K562 (cell line): ENCODE measurements at places on chromosomes 3 and 15. TPM values are rescaled to one million over a fixed set of nuclear protein-coding genes. Genes with fewer than 3 reads are reported as not detected.

The SAXO2 gene
- total RNA-seq = 5.7 and 8.2 TPM in 2 replicates

The CLDN18 gene
- total RNA-seq = 0.11 TPM in 2 replicates

The IL1RAP gene
- 0.62 and 1.3 TPM in 2 replicates for total RNA-seq

The UQCC5 gene
- total RNA-seq = 23.3 and 32.2 TPM in 2 replicates

The ITIH1 gene
- 0.11 and 0.31 TPM in 2 replicates for total RNA-seq

The TUSC7 gene
- not detected in 2 replicates for total RNA-seq

The SEMA5B gene
- total RNA-seq = not detected in 2 replicates

The LAMB2 gene
- 17.5 and 17.9 TPM in 2 replicates for total RNA-seq

The C3orf22 gene
- total RNA-seq = not detected in 2 replicates

The MKRN3 gene
- total RNA-seq = 26.0 and 26.2 TPM in 2 replicates

The POC1A gene
- 15.9 and 17.4 TPM in 2 replicates for total RNA-seq

The PLS1 gene
- total RNA-seq = 9.0 and 11.5 TPM in 2 replicates

The RETNLB gene
- not detected in 2 replicates for total RNA-seq

DNA sequence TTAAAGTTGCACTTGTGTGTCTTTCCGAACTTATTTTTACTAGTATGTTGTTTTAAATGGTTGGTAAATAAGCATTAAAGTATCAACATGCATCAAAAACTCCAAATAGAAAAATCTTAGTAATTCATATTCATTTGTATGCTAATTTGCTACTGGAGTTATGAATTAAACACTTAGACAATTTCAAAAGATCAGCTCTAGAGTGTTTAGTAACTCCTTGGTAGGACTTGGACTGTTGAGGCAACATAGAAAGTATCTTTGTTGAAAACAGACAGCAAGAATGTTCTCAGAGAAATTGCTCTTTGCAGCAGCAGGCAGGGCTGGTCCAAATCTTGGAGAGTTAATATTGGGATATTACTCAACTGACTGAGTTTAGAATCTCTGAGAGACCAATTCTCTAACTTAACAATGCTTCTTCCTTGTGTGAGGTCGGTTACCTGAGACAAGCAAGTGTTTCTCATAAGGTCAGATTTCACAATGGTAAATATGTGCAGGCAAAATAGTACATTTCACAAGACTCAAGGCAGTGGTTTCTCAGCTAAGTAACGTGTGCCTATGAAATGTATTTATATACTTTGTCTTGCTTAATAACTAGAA, 147.8 kb upstream of the IL12A start:
- DNase-seq = no peak
- H3K27ac ChIP-seq = no peak overlapping the region
- H3K4me3 ChIP-seq = no peak overlapping the region
- no peaks in the 10 kb centered on the region; the same call in 2 of the 3 replicates for H3K27me3 ChIP-seq

GRCh38 chr3:6260551-6261191, 600.2 kb upstream of the GRM7 start:
- no peaks in the 10 kb centered on the region for H3K27me3 ChIP-seq
- H3K36me3 ChIP-seq = no peaks in the 10 kb centered on the region
- H3K4me1 ChIP-seq = no peaks in the 10 kb centered on the region

- H3K4me3 ChIP-seq = no peak overlapping the region
- no peak for DNase-seq
- H3K4me1 ChIP-seq = peaks cover 33% of the 10 kb centered on the region
- no peaks in the 10 kb centered on the region for H3K27me3 ChIP-seq
- no peaks in the 10 kb centered on the region for H3K36me3 ChIP-seq
These were observed 30.3 kb downstream of the DUSP7 start for GRCh38 chr3:52026041-52026440.

DNA sequence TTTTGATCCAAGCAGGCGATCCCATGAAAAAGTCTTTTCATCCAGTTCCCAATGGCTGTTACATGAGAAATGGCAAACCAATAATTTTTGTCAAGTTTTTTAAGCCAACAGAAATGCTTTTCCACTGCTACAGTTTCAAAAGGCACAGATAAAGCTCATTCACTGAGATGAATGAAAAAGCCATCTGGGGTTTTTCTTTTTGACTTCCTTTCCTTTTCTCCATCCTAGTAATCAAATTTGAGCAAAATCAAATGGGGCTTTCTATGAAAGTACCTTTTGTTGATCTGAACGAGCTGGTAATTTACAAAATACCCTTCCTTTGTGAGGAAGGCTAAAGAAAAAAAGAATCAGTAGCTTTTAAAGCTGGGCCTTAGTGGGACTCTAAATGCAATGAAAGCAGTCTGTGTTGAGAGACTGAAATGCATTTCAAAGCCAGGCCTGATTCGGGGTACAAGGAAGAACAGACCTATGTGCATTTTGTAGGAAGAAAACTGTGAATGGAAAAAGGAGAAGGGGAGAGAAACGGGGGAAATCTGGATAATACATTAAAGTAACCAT, 185.2 kb upstream of the DNAJC19 start:
- no peak for DNase-seq
- no peak overlapping the region for H3K4me3 ChIP-seq
- H3K4me1 ChIP-seq = no peaks in the 10 kb centered on the region
- H3K27me3 ChIP-seq = no peaks in the 10 kb centered on the region
- H3K36me3 ChIP-seq = no peaks in the 10 kb centered on the region
- H3K27ac ChIP-seq = no peak overlapping the region

DNA sequence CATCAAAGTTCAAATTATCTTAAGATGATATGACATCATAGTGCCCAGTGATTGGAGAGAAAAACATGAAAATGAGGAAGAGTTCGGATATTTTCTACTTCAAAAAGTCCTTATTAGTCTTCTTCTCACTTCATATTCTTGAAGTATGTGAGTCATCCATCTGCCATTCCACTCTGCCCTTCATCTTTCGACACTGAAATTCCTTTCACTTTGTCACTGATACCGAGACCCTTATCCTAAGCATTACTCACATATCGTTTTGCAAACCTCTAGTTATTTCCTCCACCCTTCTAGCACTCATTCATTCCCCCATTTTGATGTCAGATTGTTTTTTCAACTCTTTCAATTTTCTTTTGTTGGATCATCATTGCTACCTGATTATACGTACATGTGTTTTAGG, 4.0 kb downstream of the OR5H14 start:
- no peaks in the 10 kb centered on the region for H3K4me1 ChIP-seq
- H3K27me3 ChIP-seq = no peaks in the 10 kb centered on the region
- no peaks in the 10 kb centered on the region for H3K36me3 ChIP-seq
- no peak for DNase-seq

GRCh38 chr3:128193168-128193567, 39.9 kb downstream of the EEFSEC start:
- H3K4me3 ChIP-seq = no peak overlapping the region
- H3K27me3 ChIP-seq = no peaks in the 10 kb centered on the region
- no peak for DNase-seq
- H3K36me3 ChIP-seq = peaks cover 5% of the 10 kb centered on the region; the same call in 2 of the 3 replicates

- peak; percentile 98 for DNase-seq
- no peaks in the 10 kb centered on the region for H3K27me3 ChIP-seq
- peak within 1 kb of the TSS; percentile 87 for H3K4me3 ChIP-seq
- H3K4me1 ChIP-seq = peaks cover 21% of the 10 kb centered on the region
These were observed at the start of gene CTSH for GRCh38 chr15:78944669-78945407. CTSH (minus strand) TSS chr15:78945046; CDS start chr15:78944981, 65 bp downstream.

- H3K36me3 ChIP-seq = peaks cover 14% of the 10 kb centered on the region; the same call in 2 of the 3 replicates
- DNase-seq = peak; percentile 93
- peaks cover 3% of the 10 kb centered on the region; the same call in 1 of the 2 replicates for H3K4me1 ChIP-seq
- H3K27ac ChIP-seq = peak within 1 kb of the TSS; percentile 79
- H3K27me3 ChIP-seq = no peaks in the 10 kb centered on the region
These were observed at the start of gene ZNF197 for GRCh38 chr3:44624749-44625480. ZNF197 (plus strand) TSS chr3:44625036; CDS start chr3:44629155, 4,119 bp downstream.

DNA sequence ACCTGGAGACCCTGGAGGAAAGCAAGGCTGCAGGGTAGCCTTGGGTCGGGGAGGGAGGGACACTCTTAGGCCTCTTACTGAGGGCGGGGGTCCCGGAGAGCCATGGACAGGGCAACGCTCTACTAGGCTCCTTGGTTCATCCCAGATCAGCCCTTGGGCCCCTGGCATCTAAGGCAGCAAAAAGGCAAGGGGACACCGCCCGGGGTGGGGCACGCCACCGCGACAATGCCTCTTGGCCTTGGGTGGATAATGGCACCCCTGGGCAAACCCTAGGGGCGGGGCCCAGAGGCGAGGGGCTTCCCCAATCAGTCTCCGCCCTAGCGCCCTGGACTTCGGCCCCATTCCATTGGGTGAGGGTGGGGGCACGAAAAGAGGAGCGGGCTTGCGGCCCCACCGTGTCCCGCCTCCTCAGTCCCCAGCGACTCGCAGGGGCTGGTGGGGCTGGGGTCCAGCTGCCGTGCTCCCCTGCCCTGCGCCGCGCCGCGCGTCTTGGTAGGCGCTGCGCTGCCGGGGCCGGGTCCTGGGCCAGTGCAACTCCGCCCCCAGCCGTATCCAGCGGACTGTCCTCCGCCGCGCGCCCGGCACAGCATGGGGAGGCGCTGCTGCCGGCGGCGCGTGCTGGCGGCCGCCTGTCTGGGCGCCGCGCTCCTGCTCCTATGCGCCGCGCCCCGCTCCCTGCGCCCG, at the start of gene CHST13:
CHST13 (plus strand) TSS at position 411 of the 684 bp plus-strand sequence; CDS start at position 589, 178 bp downstream.
- H3K27ac ChIP-seq = no peak within 1 kb of the TSS
- no peaks in the 10 kb centered on the region for H3K27me3 ChIP-seq
- H3K36me3 ChIP-seq = no peaks in the 10 kb centered on the region

DNA sequence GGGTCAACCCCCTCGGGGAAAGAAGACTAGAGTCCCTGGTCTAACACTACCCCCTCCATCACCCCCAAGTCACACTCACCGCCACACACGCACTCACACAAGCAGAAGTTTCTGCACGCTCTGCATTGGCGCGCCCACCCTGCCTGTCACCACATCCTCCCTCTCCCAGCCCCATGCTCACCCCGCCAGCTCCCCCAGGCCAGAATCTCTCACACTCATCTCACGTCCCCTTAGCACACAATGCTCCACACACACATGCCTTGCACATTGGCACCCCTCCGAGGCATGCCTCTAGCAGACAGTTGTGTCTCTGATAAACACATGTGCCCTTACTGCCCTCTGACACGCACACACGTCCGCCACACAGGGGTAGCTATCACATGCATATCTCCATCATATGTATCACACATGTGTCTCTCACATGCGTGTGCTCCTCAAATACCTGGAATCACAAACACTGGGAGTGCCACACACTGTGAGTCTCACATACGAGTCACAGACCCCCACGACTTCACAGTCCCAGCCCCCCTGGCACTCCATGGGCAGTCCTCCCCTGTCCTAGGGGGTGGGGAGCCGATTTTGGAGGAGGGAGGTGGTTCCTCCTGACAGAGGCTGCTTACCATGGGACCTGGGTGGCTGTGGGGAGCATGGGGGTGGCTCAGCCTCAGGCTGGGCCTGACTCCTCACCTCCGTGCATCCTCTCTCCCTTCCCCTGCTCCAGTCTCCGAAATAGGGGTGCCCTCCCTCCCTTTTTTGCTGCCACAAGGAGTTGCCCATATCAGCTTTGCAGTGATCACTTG, 898 bp downstream of the FBLN2 start:
- peaks cover 19% of the 10 kb centered on the region; the same call in 2 of the 3 replicates for H3K4me1 ChIP-seq
- no peak for DNase-seq
- H3K36me3 ChIP-seq = no peaks in the 10 kb centered on the region
- peaks cover 12% of the 10 kb centered on the region; the same call in 1 of the 3 replicates for H3K27me3 ChIP-seq
- H3K4me3 ChIP-seq = no peak overlapping the region

- peak overlapping the region; percentile 71 for H3K4me3 ChIP-seq
- peaks cover 6% of the 10 kb centered on the region; the same call in 1 of the 3 replicates for H3K36me3 ChIP-seq
- peak; percentile 52 for DNase-seq
- peaks cover 29% of the 10 kb centered on the region for H3K4me1 ChIP-seq
- no peaks in the 10 kb centered on the region for H3K27me3 ChIP-seq
These were observed 706 bp downstream of the DVL3 start for GRCh38 chr3:184155644-184156521.

- H3K27me3 ChIP-seq = no peaks in the 10 kb centered on the region
- no peak overlapping the region for H3K27ac ChIP-seq
- H3K4me3 ChIP-seq = no peak overlapping the region
These were observed 899.0 kb upstream of the NR2F2 start for GRCh38 chr15:95431518-95431917.

DNA sequence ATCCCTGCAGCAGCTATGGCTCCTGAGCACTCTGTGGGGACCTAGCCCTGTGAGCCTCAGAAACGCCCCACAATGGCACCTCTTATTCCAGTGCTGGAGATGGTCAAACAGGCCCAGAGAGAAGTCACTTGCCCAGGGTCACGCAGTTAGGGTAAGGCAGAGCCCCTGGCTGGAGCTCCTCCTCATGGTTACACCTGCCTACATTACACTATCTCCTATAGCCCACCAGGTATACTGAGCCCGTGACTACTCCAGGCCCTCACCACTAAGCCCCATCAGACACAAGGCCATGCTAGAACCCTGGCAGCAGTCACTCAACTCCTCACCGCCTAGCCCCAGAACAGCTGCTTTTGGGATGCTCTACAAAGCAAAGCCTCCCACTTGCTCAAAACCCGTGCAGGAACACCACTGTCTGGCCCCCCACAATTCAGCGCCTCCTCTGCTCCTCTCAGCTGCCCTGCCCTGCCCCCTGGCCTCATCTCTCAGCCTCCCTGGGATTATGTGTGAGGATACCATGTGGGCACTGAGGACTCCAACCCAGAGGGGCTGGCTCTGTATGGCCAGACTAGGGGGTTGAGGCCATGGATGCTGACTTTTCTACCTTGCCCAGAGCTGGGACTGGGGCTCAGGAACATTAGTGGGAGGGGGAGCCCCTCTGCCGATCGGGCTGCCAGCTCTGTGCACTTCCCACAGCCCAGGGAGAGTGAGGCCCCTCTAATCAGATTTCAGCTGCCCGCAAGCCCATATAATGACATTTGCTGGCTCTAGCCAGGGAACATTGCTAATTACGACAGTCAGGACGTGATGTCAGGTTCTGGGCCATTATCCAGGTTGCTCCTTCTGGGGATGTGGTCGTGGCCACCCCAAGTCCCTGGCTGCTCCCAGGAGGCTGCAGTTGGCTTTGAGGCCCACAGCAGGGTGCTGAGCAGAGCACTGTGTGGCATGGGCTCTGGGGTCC, 4.0 kb downstream of the NT5DC2 start:
- no peak overlapping the region for H3K4me3 ChIP-seq
- DNase-seq = no peak
- no peaks in the 10 kb centered on the region for H3K27me3 ChIP-seq
- no peak overlapping the region for H3K27ac ChIP-seq

DNA sequence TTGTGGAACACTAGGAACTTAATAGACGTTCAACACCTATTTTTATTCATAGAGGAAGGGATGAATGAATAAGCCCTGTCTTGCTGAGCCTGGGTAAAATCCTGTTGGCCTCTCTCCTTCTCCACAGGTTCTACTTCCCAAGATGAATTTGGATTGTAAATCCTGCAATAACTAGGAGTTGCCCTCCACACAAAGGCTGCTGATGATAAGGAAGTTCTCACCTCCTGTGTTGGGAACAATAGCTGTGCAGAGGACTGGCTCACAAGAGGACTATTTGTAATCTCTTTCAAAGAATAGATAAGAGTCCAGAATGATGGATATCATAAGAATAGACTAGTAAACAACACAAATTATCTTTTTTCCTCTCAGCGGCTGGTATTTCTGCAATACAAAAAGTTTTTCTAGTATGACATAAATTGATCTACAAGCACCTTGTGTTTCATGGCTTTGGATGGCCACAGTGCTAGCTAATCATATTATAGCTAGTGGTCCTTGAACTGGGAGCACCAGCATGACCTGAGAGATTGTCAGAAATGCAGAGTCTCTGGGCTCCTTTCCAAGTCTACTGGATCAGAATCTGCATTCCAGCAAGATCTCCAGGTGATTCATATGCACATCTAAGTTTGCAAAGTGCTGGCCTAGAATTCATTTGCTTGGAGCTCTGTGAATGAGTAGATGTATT, 28.1 kb upstream of the COL6A6 start:
- no peak overlapping the region for H3K27ac ChIP-seq
- no peaks in the 10 kb centered on the region; the same call in 2 of the 3 replicates for H3K4me1 ChIP-seq
- DNase-seq = no peak

- H3K27me3 ChIP-seq = no peaks in the 10 kb centered on the region
- H3K27ac ChIP-seq = no peak overlapping the region
- peaks cover 54% of the 10 kb centered on the region for H3K36me3 ChIP-seq
- H3K4me1 ChIP-seq = peaks cover 11% of the 10 kb centered on the region
These were observed 16.8 kb downstream of the RPUSD3 start for GRCh38 chr3:9826815-9827573.
